ENCODE measurements at places on chromosomes 3 and 15. TPM values are rescaled to one million over a fixed set of nuclear protein-coding genes. Genes with fewer than 3 reads are reported as not detected.

Gene AGBL1
- total RNA-seq = not detected

Gene PARP9
- total RNA-seq = 32.6 TPM

Gene FBXW12
- total RNA-seq = 0.27 TPM

Gene TMEM212
- total RNA-seq = not detected

Gene TGM4
- not detected for total RNA-seq

Gene TUSC7
- total RNA-seq = not detected
